ENCODE measurements at places on chromosomes 2 and 18.

DNA sequence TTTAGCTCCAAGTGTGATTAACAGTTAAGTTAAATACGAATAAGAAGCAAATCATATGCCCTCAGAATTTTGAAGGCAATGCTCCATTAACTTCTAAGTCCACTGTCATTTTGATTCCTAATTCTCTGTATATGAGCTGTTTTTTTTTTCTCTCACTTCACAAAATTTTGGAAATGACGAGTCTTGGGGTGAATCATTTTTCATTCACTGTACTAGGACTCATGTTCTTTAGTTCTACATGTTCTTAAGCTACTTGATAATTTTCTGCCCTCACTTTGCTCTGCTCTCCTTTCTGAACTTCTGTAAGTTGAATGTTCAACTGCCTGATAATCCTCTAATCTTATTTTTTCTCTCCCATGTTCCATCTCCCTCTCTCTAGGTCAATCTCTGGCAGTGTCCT lies 141.0 kb downstream of the THADA start:
- DNase-seq = no peak

- DNase-seq = peak; percentile 76
Measured at GRCh38 chr18:657311-658000, at the start of gene TYMS. Gene TYMS, plus strand, starts transcription at chr18:657653. Its CDS starts 90 bp downstream, at chr18:657743.

DNA sequence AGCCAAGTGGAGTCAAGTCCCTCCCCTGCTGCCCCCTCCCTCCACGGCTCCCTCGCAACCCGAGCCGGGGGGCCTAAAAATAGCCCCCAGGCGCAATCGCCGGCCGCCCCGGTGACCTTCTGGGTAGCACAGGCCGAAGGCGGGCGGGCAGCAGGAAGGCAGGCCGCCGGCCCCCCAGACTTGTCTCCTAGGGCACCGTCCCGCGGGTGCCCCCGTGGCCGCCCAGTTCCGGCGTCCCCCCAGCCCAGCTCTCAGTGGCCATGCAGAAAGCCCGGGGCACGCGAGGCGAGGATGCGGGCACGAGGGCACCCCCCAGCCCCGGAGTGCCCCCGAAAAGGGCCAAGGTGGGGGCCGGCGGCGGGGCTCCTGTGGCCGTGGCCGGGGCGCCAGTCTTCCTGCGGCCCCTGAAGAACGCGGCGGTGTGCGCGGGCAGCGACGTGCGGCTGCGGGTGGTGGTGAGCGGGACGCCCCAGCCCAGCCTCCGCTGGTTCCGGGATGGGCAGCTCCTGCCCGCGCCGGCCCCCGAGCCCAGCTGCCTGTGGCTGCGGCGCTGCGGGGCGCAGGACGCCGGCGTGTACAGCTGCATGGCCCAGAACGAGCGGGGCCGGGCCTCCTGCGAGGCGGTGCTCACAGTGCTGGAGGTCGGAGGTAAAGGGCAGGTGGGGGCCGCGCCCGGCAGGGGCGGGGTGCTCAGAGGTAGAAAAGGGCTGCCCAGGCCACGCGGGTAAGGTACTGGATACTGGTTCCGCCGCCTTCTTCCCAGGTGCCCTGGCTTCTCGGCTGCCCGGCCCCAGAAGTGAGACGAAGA lies at the start of gene SPEG:
Gene SPEG (plus strand): TSS at position 126 of the 808 bp plus-strand sequence. CDS start 135 bp downstream, at position 261.
- DNase-seq = no peak

DNA sequence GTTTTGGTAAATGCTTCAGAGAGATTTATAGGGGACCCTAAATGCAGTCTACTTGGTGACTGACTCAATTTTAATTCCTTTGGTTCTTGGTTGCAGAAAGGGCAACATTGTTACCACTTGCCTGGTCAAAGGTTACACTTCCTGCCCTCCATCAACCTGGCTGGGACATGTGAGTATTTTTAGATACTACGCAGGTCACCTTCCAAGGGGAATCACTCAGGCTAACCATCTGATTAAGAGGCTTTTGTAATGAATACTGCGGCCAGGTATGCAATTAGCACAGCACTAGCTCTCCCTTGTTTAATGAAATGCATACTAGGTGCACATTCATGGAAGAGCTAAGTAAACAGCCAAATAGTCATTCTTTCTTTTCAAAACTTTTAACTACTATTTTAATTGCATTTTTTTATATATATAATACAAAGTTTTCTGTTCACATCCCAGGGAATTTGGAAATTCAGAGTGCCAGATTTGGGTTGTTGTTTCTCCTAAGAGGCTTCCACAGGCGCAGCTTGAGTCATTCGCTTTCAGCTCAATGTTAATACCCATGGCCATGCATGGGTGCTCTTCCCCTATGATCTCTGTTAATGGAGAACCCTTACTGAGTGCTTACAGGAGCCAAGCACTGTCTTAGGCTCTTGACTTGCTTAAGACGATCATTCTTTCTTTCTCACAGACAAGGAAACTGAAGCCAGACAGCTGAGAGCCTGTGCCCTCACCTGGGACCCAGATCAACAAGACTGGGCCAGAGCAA lies 152.2 kb downstream of the MTX2 start:
- DNase-seq = peak; percentile 67

DNA sequence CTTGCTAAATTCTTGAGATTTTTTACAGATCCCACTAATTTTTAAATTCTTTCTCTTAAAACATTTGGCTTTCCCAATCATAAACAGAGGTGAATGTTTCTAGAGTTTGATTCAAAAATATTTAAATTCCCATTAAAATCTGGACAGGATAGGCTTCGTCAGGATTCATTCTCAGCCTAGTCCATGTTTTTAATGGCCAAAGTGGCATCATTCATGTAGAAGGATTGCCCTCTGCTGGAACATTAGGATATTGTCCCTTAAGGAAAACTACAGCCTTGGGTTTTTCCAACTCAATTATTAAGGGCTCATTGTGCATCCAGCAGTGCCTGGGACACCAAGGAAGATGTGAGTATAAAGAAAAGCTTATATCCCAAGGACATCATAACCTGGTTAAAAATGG lies 71.7 kb downstream of the TPGS2 start:
- DNase-seq = peak; percentile 63

DNA sequence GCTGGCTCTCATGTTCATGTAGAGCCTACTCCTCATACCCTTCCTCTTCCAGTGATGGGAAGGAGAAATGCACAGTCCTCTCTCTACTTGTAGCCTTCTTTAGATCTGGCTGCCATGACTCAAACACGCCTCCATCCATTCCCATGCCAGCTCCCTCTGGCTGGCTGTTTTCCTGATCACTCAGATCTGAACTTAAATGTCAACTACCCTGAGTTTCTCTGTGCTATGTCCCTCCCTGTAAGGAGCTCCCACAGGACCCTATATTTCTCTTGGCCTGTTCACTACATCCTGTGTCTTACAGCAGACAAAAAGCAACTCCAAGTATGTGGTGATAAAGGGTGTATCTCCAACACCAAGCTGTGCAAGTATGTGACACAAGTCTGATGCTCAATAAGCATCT lies 152.4 kb downstream of the TCF4 start:
- no peak for DNase-seq

- peak; percentile 39 for DNase-seq
Measured at GRCh38 chr18:22168360-22168921, 948 bp upstream of the GATA6 start.

DNA sequence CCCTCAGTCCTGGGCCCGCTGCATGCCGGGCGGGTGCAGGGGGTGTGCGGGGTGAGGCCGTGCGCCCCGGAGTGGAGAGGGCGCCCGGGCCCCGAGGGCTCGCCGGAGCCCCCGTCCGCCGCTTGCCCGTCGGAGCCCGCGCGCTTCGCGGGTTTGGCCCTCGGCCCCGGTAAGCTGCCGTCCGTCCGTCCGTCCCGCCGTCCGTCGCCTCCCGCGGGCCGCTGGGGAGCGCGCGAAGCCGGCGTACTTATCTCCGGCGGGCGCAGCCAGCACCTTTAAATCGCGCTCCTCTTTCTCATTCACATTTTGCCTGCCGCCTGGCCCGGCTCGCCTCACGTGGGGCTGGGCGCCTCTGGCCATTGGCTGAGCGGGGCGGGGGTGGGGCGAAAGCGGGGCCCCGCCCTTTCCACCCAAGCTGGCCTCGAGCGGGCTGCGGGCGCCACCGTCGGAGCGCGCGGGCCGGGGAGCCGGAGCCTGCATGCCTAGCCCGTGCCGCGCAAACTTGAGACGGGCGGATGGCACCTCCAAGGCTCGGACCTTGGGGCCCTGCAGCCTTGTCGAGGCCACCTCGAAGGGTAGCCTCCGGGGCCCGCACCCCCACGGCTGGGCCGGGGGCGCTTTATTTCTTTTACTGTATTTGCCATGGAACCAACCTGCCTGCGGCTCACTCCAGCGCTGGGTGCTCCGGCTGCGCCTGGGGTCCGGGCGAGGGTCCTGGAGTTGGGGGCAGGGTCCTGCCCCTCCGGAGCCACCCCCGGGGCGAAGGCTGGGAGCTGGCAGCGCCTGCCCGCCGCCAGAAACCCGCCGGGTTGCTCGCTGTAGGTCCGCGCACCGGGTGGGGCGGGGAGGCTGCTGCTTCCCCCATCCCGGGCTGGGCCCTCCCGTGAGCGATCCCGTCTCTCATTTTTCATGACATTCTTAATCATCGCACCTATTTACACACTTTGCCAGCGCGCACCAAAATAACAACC lies at the start of gene GBX2:
Gene GBX2 (minus strand): TSS at position 277 of the 971 bp plus-strand sequence. CDS start 415 bp downstream, outside the sequence.
- peak; percentile 83 for DNase-seq

DNA sequence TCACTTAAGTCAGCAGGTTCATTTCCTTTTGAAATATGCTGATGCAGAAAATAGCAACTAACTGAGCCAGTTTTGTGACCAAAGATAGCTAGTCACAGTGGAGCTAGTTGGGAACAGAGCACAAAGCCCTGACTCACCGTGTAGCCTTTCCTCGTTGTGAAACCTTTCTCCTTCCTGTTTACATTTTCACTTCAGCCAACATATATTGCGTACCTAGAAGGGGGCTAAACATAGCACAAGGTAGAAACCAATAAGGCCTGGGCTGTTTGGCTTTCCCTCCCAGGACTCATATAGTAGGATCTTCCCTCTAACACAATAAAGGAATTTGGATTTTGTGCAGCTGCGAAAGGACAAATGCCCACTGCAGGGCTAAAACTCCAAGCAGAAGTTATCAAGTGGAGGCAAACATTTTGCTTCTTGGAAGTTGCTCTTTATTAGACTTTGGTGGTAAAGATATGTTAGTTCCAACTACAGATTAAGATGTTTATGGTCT lies 24.5 kb upstream of the LPIN2 start:
- DNase-seq = peak; percentile 79

DNA sequence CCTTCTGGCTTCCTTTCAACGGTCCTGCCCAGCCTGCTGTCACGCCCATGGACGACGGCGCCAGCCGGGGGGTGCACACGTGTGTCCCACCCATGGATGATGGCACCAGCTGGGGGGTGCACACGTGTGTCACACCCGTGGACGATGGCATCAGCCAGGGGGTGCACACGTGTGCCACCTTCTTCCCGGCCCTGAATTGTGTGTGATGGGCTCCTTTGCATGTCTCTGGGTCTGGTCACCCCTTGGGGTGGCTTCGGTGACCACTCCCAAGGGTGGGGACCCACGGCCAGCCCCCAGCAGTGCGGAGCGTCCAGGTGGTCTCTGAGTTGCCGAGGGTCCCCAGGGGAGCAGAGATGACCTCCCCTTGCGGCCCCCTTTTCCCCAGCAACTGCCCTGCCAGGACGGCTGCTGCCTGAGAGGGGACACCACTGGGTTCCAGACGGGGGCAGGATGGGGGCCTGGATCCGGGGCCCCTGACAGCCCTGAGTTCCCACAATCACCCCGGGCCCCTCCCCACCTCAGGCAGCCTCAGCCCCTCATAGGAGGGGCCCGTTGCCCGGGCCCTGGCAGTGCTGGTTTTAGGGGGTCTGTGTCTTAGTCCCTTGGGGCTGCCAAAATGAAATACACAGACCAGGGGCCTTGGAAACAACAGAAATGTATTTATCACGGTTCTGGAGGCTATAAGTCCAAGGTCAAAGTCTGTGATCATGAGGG lies 9.4 kb downstream of the NEU4 start:
- DNase-seq = no peak

DNA sequence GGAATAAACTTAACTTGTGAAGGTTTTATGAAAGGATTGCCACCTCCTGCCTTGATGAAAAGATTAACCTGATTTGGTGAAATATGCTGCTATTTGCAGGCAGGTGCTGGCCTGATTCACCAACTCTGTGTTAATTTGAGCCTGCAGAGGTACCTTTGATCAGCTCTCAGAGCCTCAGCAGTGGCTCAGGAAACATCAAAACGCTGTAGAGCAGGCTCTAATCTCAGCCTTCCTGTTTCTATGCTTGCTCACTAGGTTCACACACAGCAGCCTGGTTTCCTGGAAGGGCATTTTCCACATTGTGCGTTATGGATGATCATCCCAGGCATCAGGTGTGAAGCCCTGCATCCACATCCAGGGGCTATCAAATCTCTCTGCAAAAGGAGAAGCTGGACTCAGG lies 16.9 kb downstream of the TGIF1 start:
- no peak for DNase-seq

GRCh38 chr2:129801575-129801974 lies 177.9 kb upstream of the RAB6C start:
- DNase-seq = peak; percentile 24

DNA sequence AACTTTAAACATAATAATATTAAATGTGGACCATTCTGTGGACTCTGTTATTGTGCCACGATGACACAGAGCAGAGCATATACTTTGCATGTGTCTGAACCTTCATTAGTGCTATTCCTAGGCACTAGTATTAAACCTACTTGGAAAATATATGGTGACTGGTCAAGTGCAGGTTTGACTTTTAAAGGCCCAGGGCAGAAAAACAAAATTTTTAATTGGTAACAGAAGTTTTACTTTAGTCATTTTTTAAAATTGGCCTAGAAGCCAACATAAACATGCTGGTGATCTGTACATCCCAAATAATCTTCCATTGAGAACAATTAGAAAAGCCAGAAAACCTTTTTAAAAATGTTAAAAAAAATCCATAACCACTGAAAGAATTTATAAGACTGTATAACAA lies 16.6 kb downstream of the LDAH start:
- DNase-seq = no peak

GRCh38 chr2:39154944-39155343 lies 34.1 kb upstream of the SOS1 start:
- no peak for DNase-seq

DNA sequence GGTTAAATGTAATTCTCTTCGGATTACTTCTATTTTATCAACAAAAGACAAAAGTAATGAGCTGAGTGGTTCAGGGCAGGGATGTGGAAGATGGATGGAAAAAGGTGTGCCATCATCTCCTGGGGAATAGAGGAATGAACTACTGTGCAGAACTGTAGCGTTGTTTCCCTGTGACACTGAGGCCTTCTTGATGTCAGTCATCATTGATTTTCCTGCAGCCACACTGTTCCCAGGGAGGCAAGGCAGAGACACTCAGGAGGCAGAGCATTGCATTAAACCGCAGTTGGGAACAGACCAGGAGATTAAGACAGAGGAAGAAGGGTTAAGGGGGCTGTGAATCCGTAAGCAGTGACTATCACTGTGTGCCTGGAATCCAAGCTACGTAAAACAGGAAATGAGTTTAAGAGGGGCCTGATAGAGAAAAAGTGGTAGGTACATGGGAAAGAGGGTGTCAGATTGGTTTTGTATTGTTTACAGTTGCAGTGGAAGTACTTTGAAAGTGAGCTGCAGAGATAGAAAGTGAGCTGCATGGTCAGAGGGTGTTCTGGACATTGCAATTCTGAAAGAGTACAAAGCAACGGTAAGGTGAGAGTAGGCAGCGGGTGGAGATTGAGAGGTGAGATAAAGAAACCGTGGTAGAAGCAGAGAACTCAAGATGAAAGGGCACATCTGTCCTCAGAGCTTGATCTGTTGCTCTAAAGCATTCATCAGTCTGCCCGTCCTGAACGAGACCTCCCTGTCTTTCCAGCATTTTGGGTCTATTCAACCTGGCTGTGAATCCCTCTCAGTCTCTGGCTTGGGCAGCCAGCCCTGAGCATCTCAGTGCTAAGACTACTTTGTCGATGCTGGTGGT lies 793.4 kb upstream of the CELF4 start:
- no peak for DNase-seq

Data from M059J (cell line).